Kidney tubule cell (primary cell): ENCODE measurements at places on chromosomes 7 and 10.
A peak's percentile ranks its signal among the peaks of the same experiment; 100 is the strongest.

- no peak for DNase-seq
Measured at GRCh38 chr7:155710530-155710929, 66.1 kb downstream of the RBM33 start.

DNA sequence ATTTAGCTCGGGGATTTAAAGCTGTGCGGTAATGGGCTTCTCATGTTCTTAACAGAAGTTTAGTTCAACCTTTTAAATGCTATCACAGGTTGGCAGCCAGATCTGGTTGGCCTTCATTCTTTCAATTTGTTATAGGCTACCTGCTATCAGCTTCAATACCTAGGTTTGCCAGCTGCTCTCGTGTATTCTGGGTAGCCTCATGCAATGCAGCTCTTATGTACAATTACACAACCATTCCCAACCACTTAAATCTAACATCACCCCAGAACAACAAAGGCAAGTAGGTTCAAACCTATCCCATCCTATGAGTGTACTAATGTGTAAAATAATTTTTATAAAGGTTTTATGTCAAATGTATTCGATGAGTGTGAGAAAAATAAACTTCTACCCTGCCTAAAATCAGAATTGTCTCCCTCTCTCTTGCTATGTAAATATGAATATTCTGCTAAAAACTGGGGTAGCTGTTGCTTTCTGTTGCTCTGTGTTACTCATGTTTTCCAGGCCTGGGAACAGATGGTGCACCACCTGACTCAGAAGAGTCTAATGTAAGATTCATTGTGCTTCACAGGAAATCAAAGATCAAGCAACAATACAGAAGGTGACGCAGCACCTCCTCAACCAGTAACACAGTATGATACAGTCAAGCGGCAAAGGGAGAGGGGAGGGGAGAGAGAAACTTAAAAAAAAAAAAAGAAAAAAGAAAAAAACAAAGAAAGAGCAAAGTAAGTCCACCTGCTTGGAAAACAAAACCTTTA lies 188.6 kb downstream of the ETV1 start:
- peak; percentile 21 for DNase-seq

GRCh38 chr7:54878339-54878738 lies 119.3 kb upstream of the SEC61G start:
- no peak for DNase-seq

GRCh38 chr7:98203261-98203963 lies 7.8 kb upstream of the BHLHA15 start:
- no peak for DNase-seq

- no peak for DNase-seq
Measured at GRCh38 chr10:130709415-130709814, 573.2 kb downstream of the GLRX3 start.

DNA sequence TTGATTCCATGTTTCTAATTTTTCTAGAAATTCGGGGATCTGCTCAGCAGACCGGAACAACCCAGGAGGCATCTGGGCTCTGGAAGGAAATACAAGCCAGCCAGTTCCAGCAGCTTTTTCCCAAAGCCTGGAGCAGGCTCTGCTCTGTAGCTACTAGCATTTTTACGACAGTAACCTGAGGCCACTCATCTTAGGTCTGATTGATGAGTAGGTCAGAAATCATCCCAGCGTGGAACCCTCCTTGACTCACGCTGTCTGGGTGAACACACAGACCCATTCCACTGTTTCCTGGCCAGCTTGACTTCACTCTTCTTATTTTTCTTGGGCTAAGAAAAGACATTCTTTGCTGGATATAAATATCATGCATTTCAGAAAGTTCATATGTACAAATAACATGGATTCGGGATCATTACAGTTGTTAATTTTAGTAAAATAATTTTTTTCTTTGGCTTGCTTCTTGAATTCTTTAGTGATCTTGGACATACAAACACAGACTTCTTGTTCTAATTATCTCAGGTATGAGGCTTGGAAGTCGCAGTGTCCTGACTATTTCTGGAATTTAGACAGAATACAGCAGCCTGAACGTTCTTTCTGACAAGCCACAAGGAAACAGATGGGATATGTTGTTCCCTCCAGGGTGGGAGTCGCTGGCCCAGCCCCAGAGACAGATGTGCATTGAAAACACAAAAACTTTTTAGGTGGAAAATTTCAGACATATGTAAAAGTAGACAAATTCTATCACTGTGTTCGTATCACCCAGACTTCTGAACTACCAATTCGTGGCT lies 54.6 kb upstream of the PITRM1 start:
- peak; percentile 97 for DNase-seq

GRCh38 chr10:126634347-126634746 lies 36.1 kb downstream of the C10orf90 start:
- no peak for DNase-seq

- DNase-seq: peak; percentile 71
Measured at GRCh38 chr10:17655567-17656146, 11.7 kb downstream of the STAM start.

DNA sequence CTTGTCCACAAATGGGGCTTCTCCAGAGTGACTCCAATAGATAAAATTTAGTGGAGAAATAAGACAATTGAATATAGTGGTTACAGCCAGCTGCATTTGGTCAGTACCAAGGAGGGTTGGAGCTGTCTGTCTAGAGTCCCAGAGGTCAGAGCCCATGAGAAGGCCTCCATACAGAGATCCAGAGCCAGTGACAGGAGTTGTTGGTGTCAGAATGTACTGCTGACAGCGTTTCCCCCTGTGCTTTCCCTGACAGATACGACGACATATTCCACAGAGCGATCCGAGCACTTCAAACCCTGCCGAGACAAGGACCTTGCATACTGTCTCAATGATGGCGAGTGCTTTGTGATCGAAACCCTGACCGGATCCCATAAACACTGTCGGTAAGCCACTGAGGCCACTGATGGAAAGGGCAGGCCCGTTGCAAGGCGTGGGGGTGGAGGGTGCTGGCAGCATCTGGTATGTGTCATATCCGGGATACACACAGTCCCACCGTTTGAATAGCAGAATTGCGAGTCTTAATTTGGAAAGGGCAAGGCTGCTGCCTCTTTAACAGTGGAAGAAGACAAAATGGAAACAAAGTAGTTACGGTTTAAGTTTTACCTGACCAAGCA lies 483.6 kb downstream of the NRG3 start:
- no peak for DNase-seq

GRCh38 chr7:132430041-132430855 lies 146.0 kb downstream of the PLXNA4 start:
- DNase-seq: no peak

GRCh38 chr10:15213461-15213861 lies 45.0 kb upstream of the NMT2 start:
- DNase-seq: no peak

DNA sequence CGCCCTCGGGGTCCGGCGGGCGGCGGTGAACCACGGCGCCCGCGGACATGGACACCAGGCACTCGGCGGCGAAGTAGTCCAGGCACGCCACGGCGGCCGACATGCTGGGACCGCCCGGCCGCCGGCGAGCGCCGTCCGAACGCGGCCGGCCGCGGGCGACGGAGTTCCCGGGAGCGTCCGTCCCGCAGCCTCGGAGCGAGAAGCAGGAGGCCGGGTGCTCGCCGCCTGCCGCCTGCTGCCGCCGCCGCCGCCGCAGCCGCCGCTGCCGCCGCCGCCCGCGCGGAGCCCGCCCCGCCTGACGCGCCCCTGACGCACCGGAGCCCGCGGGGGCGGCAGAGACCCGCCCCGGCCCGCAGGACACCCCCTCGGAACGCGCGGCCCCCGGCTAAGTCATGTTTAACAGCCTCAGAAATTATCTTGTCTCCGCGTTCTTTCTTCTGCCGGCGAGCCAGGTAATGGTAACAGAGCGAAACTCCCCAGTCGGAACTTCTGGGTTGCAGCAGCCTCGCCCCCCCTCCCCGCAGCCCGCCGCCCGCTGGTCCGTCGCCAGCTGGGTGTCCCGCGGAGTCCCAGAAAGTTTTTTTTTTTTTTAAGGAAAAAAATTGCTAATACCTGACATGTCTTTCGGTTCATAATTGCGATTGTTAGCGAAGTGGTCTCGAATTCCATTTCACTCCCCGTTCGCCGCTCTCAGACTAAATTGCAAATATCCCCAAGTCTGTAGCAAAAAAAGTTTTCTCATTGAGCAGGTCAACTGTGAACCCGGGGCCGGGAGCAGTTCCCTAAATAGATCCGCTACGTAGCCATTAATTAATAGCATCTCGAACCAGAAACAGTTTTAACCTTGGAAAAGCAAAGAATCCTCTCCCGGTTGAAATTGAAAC lies at the start of gene KLF14:
Gene KLF14 (minus strand): TSS at position 277 of the 884 bp plus-strand sequence. CDS start 174 bp downstream, at position 103.
- DNase-seq: no peak

DNA sequence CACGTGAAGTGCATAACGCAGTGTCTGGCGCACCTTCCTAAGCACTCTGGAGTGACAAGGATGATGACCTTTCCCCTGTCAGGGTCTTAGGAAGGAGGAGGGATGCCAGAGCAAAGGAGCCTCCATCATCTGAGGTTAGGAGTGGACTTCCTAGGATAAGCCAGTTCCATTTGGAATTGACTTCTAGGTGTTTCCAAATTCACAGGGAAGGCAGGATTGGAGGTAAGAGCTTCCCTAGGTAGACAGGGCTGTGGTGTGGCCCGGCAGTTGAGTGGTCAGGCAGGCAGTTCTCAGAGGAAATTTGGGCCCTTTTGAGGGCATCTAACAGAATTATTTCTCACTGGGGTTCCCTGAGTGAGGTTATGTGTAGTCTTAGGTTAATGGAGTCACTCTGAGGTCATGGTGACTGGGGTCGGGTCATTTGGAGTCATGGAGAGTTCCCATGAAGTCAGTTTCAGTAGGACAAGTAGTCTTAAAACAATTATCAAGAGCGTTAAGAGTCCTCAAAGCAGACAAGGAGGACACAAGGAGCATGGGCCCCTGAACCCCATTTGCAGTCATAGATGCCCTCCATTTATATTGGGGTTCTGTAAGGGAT lies 8.2 kb downstream of the PPIF start:
- DNase-seq: no peak

- no peak for DNase-seq
Measured at GRCh38 chr7:39212876-39213275, 235.2 kb downstream of the POU6F2 start.

DNA sequence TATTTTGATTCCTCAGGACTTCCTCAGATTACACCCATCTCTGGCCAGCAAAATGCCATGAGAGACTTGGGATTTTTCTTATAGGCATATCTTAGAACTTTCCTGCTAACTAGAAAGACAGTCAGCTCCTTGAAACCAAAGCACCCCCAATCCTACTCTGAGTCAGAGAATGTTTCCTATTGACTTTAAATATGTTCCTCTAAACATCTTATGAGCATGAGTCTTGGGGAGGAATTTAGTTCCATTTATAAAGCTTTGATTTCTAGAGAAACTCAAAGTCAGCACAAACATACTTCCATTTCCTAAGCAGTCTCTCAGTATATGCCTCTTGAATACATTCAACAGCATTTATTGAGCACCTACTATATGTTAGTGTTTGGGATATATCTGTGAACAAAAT lies 128.5 kb downstream of the INHBA start:
- DNase-seq: no peak

GRCh38 chr7:105346593-105347322 lies 42.0 kb downstream of the SRPK2 start:
- DNase-seq: no peak

DNA sequence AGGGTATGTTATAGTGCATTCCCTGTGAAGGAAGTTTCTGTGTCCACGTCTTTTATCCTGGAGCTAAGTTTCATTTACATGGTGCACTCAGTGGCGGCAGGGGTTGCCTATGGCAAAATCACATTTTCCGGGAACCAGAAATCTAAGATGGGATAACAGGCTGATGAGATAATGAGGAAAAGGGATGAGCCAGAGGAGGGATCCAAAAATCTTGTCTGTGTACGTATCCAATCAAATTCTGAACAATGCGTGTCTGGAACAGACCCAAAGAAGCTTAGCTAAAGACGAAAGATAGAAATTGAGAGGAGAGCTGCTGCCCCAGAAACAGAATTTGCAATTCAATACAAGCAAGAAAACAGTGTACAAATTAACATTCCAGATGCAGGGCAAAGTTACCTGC lies 16.1 kb downstream of the LANCL2 start:
- DNase-seq: no peak

- no peak for DNase-seq
Measured at GRCh38 chr7:150621376-150621775, 10.8 kb downstream of the GIMAP6 start.

DNA sequence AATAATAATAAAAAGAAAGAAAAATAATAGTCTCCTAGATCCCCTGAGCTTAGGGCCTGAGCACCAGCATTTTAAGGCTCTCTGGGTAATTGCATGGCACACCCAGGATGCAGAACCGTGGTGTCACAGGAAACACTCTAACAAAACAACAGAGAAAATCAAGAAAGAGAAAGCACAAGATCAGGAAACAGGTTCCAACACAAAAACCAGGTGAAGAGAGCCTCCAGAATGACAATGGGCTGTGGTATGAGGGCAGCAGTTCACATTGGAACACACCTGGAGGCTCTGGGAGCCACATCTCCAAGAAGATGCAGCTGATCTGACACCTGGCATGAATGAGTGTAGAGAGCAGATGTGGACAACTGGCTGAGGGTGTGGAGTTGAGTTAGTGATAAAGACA lies 7.1 kb downstream of the MMRN2 start:
- DNase-seq: no peak

DNA sequence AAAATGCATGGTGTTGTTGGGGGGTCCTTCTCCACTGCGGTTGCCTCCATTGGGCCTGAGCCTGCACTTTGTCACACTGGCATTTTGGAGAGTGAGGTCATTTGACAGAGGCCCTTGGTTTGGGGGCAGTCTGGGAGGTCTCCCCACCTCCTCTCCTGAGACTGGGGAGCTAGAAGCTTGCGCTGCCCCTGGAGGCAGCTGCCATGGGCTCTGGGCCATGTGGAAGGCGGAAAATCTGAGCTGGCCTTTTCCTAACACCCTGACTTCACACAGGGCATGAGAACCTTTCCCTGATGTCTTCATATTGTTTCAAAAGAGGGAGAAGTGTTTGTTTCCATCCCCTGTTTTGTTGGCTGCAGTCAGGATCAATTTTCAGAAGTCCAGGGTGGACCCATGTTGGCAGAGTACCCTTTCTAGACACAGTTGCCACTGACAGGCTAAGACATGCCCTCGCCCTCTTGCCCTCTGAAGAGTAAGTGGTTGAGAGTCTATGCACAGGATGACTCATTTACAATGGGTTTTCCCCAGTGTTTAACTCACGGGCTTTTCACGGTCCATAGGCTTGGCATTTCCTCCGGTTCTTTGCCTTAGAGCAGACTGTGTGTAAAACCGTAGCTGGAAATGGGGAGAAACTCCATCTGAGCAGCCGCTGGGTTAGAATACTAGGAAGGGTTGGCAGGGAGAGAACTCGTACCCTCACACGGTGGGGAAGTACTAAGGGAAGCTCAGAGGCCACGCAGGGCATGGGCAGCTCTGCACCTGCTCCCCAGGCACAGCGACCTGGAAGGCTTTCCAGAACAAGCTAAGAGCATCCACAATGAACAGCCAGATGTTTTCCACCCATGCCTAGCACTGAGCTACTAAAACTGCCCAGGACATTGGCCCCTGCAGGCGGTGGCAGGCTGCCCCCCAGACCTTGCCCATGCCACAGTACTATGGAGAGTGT lies 655.0 kb downstream of the SDK1 start:
- peak; percentile 91 for DNase-seq

- no peak for DNase-seq
Measured at GRCh38 chr10:86285136-86285790, 81.3 kb downstream of the GRID1 start.

- DNase-seq: peak; percentile 85
Measured at GRCh38 chr7:116786791-116787443, 75.5 kb upstream of the CAPZA2 start.
